ENCODE measurements at places on chromosomes 6 and 20.

- no peak for DNase-seq
Observed at GRCh38 chr6:139257821-139258398, 33.9 kb downstream of the TXLNB start.

DNA sequence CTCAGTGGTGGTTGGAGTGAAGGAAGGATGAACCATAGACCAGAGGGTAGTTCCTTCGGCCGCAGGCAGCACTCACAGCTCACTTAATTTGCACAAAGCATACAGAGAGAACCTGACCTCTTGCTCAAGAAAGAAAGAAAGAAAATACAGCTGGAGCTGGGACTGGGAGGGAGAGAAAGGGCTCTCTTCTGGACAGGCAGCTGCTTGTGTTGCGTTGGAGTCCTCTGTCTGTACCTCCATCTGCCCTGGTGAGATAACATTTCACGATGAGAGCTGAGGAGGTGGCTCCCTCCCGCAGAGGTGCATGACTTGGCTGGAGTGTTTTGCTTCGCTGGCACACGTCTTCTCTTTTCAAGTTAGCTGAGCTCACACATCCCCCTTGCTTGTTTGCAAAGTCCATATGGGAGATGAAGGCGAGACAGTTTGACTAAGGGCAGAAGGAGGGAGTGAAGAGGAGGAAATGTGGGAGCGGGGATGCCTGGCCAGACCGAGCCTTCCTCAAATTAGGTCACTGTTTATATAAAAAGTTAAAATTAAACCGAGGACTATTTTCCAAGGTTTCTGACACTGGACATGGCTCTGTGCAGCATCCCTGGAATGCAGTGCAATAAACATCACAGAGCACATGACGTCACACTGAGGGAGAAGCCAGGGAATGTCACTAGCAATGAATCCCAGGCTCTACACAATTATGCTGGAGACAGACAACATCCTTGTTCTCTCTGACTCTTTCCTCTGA is 359.4 kb downstream of the CD83 start:
- DNase-seq: peak; percentile 83

- DNase-seq: no peak
Observed at GRCh38 chr6:15293674-15294073, 47.8 kb downstream of the JARID2 start.

GRCh38 chr6:5030596-5031136 is 26.8 kb upstream of the RPP40 start:
- DNase-seq: peak; percentile 48

GRCh38 chr6:157196391-157196790 is 126.9 kb downstream of the TMEM242 start:
- DNase-seq: no peak

DNA sequence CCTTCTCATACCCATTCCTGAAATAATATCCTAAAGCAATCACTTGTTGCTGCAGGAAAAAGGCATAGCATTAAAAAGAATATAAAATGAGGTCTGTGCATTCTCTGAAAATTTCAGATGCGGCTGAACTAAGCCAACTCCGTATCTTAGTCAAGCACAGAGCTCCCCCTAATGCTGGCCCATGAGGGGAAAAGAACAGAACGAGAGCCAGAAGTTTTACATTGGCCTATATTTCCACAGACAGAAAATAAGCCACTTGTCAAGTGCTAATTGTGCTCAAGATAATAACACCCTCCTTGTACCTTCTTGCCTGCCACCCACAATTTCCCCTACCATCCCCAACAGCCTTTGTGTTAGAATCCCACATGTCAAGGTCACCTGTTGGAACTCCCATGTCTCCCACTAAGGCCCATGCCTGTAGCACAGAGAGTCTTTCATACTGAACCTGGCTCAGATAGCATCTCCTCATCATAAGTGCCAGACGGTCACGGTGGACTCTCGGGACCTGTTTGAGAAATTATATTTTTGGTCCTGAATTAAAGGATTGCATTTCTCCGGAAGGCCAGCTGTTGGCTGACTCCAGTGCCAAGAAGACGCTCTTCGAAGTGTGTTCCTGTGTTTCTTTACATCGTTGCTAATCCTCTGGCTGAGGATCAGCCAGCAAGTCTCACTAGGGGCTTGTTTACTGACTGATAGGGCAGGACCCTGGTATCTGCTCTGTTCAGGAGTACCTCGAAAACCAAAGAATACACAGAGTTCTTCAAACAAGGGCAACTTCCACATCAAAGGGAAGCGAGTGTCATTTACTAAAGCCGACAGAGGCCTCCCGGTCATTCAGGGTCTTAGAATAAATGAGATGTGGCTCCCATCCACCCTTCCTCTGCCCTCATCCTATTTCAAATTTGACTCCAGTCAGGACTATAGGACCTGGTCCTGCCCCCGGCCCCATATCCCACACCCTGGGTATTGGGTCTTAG is 183.4 kb upstream of the FBXL4 start:
- DNase-seq: no peak

GRCh38 chr20:31476643-31477215 is 1.6 kb downstream of the REM1 start:
- no peak for DNase-seq

All from right kidney (tissue), 9 donors.